CD4-positive, alpha-beta T cell treated with Interleukin-15 for 4 hours (primary cell): ENCODE measurements at places on chromosomes 3 and 15.

DNA sequence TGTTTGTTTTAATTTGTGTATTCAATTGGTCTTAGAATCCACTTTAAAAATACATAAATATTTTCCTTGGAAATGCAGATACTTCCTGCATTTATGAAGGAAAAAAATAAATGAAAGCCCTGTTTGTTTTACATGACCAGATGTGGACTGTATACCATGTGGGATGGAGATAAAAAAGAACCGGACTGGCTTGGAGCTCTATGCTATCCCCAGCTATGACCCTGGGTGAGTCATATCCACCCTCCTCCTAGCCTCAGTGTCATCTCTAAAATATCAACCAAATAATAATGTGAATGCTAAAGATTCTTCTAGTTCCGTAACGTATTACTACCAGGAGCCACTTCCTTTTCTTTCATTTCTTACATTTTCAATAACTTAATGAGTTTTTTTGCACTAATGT is 44.5 kb upstream of the PDZRN3 start:
- no peak for DNase-seq

GRCh38 chr3:33030802-33031201 is 66.1 kb downstream of the GLB1 start:
- DNase-seq, result peak; percentile 63

DNA sequence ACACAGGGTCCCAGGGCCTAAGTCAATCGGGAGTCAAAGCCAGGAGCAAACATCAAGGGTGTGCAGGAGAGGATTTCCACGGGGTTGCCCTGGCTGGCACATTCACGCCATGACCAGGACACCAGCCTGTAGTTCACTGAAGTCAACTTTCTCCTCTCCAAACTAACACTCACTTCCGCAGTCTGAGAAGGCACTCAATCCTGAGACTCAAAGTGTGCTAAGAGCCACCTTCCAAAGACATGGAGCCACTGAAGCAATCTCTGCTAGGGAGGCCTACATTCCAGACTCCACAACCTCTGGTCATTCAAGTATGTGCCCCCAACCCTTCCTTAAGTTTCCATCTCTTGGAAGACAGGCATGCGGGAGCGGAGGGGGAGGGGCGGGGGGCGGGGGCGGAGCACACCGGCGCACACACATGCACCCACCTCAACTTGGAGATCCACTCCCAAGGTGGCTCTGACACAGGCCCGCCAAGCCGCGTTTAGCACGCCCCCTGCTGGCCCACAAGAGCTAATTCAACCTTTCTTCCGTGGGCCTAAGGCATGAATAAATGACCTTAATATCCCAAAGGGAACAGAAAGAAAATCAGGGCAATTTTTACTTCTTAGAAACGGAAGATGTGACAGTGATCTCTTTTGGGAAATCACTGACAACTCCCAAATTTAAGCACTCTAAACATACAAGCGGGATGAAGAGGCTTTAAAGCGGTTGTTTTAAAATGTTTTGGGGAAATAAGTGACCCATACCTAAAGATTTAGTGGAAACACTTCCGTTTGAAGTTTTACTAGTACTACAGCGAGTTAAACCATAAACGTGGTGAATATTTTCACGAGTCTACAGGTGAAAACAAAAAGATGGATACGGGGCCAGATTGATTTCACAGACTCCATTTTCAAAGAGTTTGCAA is 162.5 kb upstream of the CHRNA7 start:
- peak; percentile 57 for DNase-seq

- DNase-seq, result no peak
Measured at GRCh38 chr15:101185336-101185735, 66.5 kb downstream of the CHSY1 start.

DNA sequence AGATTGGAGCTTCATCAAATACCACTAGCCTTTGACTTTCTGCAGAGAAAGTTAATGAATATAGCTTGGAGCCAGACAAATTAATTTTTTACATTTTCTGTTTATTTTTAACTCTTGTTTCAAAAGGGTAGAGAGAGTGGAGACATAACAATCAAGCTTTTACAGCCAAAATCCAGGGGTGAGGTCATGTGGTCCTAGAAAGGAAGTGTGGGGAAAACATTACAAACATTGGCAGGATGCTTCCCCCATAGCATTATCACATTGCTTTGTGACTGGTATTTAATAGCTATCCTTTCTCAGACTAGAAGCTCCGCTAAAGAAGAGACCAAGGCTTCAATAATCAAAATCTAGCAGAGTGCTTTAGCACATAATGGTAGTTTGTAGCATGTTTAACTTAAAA is 46.4 kb upstream of the PHLDB2 start:
- DNase-seq, result no peak
